ENCODE measurements at places on chromosomes 16 and 17. TPM values are rescaled to one million over a fixed set of nuclear protein-coding genes. Genes with fewer than 3 reads are reported as not detected.

Gene KRTAP9-4
- total RNA-seq = not detected

- no peak for DNase-seq
These were observed 111.6 kb upstream of the HAS3 start for GRCh38 chr16:68993885-68994284.

GRCh38 chr16:6570530-6570929 is 762.1 kb upstream of the RBFOX1 start:
- no peak for DNase-seq

DNA sequence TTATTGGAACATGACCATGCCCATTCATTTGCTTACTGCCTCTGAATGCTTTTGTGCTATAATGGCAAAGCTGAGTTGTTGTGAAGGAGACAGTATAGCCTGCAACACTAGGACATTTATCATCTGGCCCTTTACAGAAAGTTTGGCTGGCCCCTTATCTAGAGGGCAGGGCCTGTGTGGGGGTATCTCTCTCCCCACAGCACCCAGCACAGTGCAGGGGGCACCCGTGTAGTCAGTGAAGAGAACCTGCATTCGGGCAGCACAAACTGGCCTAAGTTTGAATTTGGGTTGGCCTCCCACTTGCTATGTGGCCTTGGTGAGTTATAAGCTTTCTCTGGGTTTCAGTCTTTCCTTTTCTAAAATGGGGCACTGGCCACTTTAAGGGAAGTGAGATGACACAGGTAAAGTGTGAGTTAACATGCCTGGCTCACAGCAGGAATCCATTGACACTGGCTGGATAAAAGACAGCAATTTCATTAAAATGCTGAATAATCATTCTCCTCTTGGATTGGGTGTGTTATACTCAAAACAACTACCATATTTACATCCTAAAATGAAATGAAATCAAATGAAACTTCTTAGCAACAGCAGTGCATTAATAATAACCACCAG is 12.1 kb downstream of the UBE2O start:
- no peak for DNase-seq

Gene CX3CL1
- not detected for total RNA-seq

GRCh38 chr16:9943121-9943520 is 239.1 kb downstream of the GRIN2A start:
- no peak for DNase-seq

GRCh38 chr17:4973256-4974114 is 5.9 kb upstream of the SPAG7 start:
- no peak for DNase-seq

GRCh38 chr16:17327664-17328335 is 143.0 kb downstream of the XYLT1 start:
- no peak for DNase-seq

DNA sequence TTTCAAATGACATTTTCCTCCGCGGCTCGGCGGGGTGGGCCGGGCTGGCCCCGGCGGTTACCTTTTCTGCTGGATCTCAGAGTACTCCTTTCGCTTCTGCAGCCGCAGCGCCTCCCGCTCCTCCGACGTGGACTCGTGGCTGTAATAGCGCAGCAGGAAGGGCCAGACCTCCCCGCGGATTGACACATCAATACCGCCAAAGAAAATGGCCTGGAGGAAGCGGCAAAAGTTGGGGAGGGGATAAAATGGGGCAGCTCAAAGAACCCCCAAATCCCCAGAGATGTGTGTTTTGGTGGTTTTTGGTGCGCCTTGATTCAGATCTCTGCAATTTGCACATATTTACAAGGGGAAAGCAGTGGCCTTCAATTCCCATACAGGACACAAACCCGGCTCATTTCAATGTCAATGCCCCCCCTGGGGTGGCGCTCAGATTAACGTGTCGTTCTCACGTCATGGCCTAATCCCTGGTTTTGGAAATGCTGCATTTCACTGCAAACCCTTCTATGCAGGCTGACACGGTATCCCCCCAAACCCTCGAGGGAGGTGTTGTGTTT is 85.9 kb downstream of the TBC1D16 start:
- no peak for DNase-seq

DNA sequence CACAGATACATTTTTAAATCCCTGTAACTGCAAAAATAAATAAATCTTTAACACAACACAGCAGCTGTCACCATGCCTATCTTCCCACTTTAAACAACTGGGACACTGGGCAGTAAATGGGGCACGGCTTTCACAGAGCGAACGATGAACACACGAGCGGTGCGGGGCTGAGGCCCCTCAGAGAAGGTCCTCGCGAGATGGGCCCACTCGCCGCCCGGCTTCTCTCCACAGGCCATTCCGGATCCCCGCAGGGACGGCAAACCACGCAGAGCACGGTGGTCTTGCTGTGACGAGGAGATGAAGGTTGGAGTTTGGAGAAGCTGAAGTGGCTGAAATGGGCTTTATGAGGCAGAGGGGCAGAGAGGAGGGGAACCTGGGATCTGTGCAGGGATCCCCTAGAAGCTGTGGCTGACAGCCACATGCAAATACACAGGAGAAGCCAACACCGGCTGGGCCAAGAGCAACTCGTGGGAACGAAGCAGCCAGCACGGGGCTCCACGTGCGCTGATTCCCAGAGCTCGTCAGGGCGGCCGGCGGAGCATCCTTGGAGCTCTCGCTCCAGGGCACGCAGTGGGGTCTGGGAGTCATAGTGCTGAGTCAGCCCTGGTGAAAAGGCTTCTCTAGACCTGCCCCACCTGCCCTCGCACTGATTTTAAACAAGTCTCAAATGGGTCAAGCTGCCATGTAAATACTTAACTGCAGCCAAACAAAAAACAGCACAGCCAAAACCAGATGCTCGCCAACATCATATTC is 31.7 kb downstream of the CCDC57 start:
- no peak for DNase-seq

DNA sequence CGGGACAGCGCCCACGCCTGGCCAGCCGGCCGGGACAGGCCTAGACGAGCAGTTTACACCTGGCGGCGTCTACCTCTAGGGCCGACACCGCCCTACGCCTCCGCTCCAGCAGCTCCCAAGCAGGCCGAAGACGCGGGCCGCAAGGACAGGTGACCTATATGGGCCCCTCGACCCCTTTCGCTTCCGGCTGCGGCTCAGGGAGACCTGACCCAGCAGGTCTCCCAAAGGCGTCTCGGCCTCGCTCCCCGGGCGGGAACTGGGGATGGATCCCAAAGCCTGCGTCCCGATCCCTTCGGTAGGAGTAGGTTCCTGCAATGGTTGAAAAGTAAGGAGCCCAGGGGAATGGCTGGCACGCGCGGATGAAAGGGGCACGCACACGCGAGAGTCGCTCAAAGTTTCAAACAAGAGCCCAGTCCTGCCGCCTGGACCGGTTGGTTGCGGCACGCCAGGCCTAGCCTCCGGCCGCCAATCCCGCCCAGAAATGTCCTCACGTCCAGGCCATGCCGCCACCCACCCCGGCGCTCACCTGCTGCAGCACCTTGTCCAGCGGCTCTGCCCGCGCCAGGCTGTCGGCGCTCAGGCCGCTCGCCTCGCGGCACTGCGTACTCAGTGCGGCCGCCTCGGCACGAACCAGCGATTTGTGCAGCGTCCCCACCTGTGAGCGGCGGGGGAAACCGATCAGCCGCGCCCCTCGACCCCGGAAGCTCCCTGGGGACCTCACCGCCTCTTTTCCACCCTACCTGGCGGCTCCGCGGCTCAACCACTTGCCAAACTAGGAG is 630 bp downstream of the ESRP2 start:
- peak; percentile 47 for DNase-seq

- DNase-seq = no peak
These were observed 644.6 kb downstream of the WWOX start for GRCh38 chr16:78744099-78744498.

DNA sequence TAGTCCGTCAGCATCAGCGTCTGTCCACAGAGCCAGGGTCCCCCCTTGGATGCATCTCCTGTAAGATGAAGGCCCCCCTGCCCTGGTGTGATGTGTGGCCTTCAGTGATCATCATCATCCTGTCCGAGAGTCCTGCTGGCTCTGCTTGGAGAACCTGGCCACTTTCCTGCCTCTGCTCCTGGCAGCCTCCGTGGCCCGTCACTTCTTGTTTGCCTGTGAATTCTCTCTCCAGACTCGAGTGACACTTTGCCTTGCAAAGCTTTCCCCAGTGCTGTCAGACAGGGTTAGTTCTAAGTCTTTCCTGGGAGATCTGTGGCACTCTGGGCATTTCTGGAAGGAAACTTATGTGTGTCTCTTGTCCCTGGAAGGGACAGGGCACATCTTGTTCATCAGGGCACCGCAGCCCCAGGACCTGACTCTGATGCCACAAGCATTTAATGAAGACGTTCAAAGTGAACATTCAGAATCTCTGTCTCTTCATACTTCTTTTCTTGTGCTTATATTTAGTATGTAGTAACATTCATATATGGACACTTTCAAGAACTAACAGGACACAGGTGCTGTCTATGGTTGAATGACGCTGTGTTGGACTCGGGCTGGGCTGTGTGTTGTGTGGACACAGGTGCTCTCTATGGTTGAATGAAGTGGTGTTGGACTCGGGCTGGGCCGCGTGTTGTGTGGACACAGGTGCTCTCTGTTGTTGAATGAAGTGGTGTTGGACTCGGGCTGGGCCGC is 68.5 kb downstream of the RPTOR start:
- no peak for DNase-seq

Gene VAT1L
- total RNA-seq = not detected

Gene SLC12A3
- total RNA-seq = not detected

- no peak for DNase-seq
These were observed 79.7 kb upstream of the BRD7 start for GRCh38 chr16:50448522-50448921.

Gene TLCD3B
- 3.9 TPM for total RNA-seq

- no peak for DNase-seq
These were observed 250.8 kb downstream of the C16orf95 start for GRCh38 chr16:87066133-87067002.

GRCh38 chr17:80920441-80920840 is 71.2 kb upstream of the CHMP6 start:
- DNase-seq = no peak

Gene RRAD
- total RNA-seq = 0.60 TPM

DNA sequence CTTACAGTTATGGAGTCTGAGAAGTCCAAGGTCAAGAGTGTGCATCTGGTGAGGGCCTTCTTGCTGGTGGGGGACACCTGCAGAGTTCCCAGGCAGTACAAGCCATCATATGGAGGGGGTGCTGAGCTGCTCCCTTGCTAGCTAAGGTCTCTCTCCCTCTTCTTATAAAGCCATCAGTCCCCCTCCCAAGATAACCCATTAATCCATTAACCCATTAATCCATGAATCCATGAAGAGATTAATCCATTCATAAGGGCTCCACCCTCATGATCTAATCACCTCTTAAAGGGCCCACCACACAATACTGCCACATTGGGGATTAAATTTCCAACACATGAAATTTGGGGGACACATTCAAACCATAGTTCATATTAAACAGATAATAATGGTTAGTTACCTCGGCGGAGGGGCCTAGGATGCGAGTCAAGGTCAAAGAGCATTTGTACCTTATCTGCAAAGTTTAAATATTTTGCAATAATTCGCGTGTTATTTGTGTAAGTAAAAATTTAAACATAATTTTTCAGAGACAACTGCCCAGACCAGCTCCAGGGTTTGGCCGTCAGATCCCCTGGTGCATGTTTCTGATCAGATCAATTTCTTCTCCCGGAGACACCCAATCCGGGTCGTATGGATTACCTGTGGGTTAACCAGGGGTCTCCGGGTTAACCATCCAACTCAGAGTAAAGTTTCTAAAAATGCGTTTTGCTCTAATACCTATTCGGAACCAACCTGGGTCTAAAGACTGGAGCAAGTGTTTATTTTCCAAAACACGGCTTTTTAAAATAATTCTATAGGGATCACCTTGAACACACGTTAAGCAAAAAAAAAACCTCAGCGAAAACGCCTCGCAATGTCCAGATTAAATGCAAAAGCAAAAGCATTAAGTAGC is 740 bp upstream of the POLR3E start:
- no peak for DNase-seq

Gene TNFAIP1
- 20.3 TPM for total RNA-seq

Gene TBC1D3
- not detected for total RNA-seq

GRCh38 chr16:79400462-79401149 is 199.9 kb downstream of the MAF start:
- DNase-seq = no peak

GRCh38 chr16:4182581-4183236 is 59.2 kb downstream of the SRL start:
- DNase-seq = no peak

Gene NACA2
- total RNA-seq = not detected

DNA sequence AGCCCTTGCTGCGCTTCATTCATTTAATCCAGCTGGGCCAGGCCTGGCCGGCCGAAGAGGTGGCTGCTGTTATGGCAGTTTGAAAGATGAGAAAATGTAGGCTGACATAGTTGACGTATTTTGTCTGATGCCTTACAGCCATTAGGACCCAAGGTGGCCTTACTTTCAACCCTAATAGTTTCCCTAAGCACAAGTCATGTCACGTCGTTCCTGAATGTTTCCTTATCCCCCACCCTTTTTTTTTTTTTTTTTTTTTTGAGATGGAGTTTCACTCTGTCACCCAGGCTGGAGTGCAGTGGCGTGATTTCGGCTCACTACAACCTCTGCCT is 307 bp upstream of the GOT2 start:
- DNase-seq = no peak

- DNase-seq = no peak
These were observed 494.1 kb upstream of the ERCC4 start for GRCh38 chr16:13425836-13426235.

Gene CCT6B
- total RNA-seq = 1.4 TPM

GRCh38 chr17:72602517-72603419 is 481.9 kb downstream of the SOX9 start:
- DNase-seq = no peak

Gene USP31
- 6.0 TPM for total RNA-seq

Gene CPHXL2
- not detected for total RNA-seq

Gene PSMD7
- 79.9 TPM for total RNA-seq

Data from activated naive CD8-positive, alpha-beta T cell treated with anti-CD3 and anti-CD28 coated beads, Interleukin-2, amount 10 ng/mL, durations not matched to agents 7 days and 5 days (primary cell).